NCI-H510A (cell line): ENCODE measurements at places on chromosomes 12 and 14.

DNA sequence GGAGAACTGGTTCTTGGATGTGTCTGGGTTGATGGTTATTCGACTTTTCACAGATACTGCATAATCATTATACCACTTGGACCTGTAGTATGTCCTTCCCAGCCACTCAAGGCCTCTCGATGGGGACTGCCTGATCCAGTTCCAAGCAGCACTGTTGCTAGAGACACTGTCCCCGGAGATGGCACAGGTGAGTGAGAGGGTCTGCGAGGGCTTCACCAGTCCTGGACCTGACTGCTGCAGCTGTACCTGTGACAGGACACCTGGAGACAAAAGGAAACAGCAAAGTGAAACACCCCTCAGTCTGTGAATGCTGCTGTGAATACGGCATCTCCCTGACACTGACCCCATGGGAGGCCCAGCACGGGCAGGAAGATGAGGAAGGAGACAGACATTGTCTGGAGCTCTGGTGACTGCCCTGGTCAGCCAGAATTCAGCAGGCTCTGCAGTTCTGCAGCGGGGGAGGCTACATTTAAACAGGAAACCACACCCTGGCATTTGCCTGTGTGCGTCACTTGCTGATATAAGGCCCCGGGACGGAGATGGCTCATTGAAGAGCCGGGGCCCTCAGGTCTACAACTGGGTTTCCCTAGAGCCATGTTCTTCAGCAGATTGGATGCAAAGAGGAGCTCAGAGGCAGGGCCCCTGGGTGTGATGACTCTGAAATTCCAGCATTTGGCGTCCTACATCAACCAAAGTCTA, 413.6 kb downstream of the TMEM121 start:
- DNase-seq, result no peak

DNA sequence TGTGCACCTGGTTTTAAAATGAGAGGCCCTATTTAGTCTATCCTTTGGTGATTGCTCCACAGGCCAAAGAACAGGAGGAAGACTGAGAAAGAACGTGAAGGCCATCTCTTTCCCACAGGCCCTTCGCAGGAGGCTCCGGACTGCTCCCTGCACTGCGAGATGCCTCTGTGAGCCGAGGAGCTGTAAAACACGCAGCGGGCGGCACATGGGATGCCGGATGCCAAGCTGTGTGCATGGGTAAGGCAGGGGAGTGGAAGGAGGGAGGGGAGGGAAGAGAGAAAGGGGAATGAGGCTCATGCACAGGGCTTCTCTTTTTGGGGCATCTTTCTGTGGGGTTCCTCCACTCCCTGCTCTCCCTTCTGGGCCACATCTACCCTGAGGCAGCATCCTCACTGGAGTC, 61.6 kb downstream of the SPTB start:
- DNase-seq, result no peak

DNA sequence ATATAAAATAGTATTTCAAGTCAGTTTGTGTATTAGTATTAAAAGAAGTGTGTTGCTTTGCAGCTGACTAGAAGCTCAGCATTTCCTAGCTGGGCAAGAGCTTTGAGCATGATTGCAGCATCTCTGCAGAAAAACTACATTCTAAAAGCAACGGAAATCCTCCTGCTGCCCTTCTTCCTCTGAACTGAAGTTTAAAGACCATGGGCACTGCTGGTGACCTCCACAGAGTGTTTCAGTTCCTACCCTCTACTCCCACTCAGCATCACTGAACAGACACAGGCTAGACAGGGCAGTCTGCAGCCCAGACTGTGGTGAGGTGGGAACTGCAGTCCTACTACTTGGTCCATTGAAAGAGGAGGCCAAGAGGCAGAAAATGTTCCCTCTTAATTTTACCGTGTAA, 59.0 kb downstream of the FAR2 start:
- DNase-seq, result no peak

- no peak for DNase-seq
Measured at GRCh38 chr12:105363890-105364289, 33.4 kb downstream of the C12orf75 start.

- no peak for DNase-seq
Measured at GRCh38 chr14:35140718-35141581, 18.6 kb downstream of the PRORP start.

DNA sequence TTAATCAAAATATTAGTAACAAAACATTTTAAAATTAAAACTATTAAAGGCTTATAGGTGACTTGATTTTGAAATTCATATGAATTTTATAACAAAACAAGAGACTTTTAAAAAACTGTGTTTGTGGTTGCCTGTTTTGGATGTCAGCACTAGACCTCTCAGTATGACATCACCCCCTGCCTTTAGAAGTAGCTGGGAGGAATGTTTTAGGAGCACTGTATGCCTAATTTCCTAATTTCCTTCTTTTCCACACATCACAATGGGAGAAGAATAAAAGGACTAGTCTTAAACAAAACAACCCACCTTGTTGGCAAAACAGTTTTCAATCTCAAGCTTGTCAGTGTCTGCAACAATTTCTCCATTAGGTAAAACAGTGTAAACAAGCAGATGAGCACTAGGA, 48.1 kb upstream of the PZP start:
- no peak for DNase-seq

- DNase-seq, result no peak
Measured at GRCh38 chr14:102424923-102425322, 62.2 kb downstream of the TECPR2 start.

DNA sequence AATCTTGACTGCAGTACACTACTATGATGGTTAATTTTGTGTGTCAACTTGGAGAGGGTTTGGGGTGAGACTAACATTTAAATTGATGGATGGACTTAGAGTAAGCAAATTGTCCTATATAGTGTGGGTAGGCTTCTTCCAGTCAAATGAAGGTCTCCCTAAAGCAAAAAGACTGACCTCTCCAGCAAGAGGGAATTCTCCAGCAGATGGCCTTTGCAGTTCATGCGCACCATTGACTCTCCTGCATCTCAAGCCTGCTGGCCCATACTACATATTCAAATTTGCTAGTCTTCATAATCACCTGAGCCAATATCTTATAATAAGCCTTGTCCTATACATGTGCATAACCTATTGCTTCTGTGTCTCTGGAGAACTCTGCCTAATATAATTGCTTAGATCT, 260.2 kb downstream of the RERGL start:
- DNase-seq, result no peak

GRCh38 chr12:27500546-27500945, 23.5 kb upstream of the PPFIBP1 start:
- no peak for DNase-seq

GRCh38 chr14:99472937-99473336, 7.7 kb downstream of the SETD3 start:
- no peak for DNase-seq

GRCh38 chr14:53946404-53947093, 10.1 kb downstream of the BMP4 start:
- DNase-seq, result no peak

- no peak for DNase-seq
Measured at GRCh38 chr12:52753283-52753682, 23.9 kb downstream of the KRT76 start.

DNA sequence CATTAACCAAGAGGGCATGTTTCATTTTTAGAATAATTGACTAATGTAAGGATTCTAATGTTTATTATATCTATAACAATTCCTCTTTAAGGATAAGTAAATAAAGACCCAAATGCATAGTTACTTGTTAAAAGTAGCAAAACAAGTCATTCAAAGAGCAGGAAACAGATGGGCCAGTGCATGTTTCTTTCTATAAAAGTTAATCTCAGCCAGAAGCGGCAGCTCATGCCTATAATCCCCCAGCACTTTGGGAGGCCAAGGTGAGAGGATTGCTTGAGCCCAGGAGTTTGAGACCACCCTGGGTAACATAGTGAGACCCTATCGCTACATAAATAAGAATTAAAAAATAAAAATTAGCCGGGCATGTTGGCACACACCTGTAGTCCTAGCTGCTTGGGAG, 391.0 kb upstream of the RGS6 start:
- no peak for DNase-seq

DNA sequence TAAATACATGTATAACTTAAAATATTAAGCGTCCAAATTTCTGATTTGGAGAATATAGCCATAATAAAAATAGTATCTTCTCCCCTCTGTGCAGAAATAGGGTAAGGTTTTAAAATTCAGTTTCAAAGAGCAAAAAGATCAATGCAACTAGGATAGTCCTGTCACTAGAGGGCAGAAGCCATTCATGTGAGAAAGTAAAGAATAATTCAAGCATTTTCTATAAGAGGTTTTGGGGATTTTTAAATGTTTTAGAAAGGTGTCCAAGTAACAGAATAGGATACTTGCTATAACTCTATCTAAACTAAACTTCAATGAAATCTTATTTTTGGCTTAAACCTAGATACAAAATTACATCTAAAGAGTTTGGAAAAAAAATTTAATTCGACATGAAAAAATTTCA, 50.3 kb downstream of the ADAMTS20 start:
- DNase-seq, result no peak

- no peak for DNase-seq
Measured at GRCh38 chr14:70873627-70874026, 33.6 kb upstream of the PCNX1 start.

GRCh38 chr12:52324153-52324444, 2.9 kb upstream of the KRT83 start:
- DNase-seq, result no peak

GRCh38 chr14:24243336-24243836, 963 bp upstream of the TINF2 start:
- DNase-seq, result no peak

- DNase-seq, result no peak
Measured at GRCh38 chr12:56749853-56750252, 2.3 kb downstream of the PRIM1 start.

GRCh38 chr12:130119241-130119861, 42.9 kb upstream of the FZD10 start:
- no peak for DNase-seq

DNA sequence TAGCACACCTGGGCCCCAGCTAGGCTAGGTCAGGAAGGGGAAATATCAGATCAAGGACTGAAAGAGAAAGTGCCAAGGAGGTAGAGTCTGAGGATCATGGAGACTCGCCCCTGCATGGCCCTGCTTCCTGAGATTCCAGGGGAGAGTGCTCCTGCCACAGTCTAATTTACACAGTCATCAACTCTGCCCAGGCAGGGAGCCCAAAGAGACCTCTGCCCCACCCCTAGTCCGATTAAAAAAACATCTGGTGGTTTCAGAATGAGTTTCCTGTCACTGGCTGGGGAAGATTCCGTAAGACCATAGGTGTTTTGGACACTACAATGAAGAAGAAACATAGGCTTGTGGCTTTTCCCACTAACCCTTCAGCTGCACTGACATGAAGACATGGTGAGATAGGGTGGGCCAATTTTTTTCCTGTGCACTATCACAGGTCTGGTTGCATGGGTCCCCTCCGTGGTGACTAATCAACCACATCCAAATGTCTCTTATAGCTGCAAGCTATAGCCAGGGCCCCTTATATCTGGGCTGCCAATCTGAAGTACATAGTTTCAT, 31.5 kb upstream of the GZMB start:
- DNase-seq, result no peak

DNA sequence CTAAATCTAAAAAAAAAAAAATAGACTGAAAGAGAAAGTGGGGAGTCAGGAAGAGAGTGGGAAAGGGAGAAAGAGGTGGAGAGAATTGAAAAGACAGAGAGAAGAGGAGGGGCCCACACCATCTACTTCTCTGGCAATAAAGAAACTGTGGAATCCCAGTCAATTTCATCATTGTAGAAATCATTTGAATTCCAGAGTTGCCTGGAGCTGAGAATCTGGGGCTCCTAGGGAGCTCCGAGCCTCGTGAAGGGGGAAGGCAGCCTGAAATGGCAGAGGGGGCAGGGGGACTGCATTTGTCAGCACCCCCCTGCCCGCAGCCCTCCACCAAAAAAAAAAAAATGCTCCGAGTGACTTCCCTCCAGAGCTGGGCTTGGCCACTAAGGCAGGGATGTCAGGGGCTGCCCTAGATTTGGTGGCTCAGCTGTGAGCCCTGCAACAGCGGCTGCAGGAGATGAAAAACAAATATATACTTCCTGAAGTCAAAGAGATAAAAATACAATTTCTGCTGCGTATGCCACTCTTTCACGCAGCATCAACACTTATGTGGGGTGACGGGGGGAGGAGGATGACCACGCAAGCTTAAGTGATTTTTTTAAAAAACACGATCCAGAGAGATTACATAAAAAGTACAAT, 80.5 kb downstream of the BCL11B start:
- no peak for DNase-seq

- no peak for DNase-seq
Measured at GRCh38 chr14:76773956-76774820, 12.9 kb downstream of the VASH1 start.

GRCh38 chr12:114678718-114679117, 5.3 kb downstream of the TBX3 start:
- DNase-seq, result no peak

- DNase-seq, result no peak
Measured at GRCh38 chr12:121748571-121749265, 36.2 kb downstream of the TMEM120B start.

DNA sequence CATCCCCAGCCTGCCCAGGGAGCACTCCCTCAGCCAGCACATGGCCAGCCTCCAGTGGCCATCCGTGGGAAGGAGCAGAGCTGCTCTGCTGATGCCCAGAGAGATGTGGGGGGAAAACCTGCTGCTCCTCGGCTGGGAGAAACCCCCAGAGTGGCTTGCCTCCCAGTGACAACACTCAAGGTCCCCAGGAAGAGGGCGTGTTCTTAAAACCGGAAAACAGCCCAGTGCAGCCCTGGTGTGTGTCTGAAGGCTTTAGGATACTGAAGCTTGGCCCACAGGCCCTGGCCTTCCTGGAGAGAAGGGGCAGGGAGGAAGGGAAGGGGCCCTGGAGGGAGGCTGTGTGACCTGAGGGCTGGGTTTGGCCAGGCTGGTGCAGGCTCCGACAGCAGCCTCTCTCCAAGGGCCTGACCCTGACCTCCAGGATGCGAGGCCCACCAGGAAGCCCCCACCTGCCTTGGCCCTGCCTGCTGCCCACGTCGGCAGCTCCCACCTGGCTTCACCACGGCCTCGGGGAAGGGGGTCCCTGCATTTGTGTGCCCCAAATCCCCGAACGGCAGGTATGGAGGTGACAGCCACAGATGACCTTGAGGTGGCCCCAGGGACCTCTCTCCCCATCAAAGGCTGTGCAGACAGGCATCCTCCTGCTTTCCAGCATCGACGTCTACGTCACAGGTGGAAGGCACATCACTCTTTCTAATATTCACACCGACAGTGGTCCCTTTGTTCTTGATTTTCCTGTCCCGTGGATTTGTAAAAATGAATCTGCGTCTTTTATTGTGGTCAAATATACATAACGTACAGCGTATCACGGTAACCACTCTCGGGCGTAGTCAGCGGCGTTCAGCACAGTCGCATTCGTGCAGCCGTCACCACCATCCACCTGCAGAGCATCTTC, 190.0 kb upstream of the C14orf180 start:
- no peak for DNase-seq

- no peak for DNase-seq
Measured at GRCh38 chr14:60777856-60778578, 43.5 kb downstream of the MNAT1 start.

DNA sequence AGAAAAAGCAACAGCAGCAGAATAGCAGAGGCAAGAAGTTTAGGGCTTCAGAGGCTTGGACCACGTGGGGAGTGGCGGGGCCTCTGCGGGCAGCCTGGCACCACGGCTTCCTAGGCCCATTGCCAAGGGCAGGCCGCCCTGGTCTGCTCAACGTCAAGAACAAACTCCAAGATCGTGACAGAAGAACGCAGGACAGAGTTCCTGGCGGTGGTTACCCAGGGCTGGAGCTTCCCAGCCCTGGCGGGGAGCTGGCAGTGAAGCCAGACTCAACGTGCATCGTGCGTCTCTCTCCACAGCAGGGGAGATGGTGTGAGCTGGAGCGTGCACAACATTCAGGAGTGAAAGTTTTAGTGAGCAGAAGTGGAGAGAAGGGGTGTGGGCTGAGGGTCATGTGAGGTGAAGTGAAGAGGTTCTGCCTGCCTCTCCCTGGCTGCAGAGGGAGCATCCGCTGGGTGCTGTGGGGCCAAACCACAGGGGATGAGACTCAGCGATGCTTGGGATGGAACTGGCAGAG, 13.9 kb upstream of the CACNA2D4 start:
- DNase-seq, result no peak
